Chondrocyte (in vitro differentiated cells): ENCODE measurements at places on chromosomes 7 and 10.
A peak's percentile ranks its signal among the peaks of the same experiment; 100 is the strongest.

GRCh38 chr7:110148054-110148453, 942.9 kb upstream of the LRRN3 start:
- no peaks in the 10 kb centered on the region for H3K27me3 ChIP-seq
- H3K4me1 ChIP-seq, result no peaks in the 10 kb centered on the region
- H3K4me3 ChIP-seq, result no peak overlapping the region
- DNase-seq, result peak; percentile 50
- H3K27ac ChIP-seq, result no peak overlapping the region

DNA sequence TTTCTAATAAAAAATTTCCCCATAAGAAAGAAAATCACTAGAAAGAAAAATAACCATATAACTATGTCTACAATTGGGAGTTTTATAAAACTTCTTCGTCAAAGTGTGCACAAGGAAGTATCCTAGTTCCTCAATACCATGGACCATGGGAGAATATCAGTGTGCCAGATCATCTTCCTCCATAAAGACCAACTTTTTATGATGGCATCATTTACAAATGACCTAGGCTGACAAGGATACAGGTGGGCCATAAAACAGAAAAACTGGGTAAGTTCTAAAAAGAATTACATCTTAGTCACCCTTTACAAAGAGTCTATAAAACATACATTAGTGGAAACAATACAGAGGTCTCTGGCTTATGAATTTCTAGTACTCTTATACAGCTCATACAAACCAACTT, 303.2 kb downstream of the DOCK4 start:
- no peak overlapping the region for H3K4me3 ChIP-seq
- no peak overlapping the region for H3K27ac ChIP-seq
- H3K36me3 ChIP-seq, result peaks cover 22% of the 10 kb centered on the region
- H3K27me3 ChIP-seq, result no peaks in the 10 kb centered on the region
- H3K4me1 ChIP-seq, result no peaks in the 10 kb centered on the region

DNA sequence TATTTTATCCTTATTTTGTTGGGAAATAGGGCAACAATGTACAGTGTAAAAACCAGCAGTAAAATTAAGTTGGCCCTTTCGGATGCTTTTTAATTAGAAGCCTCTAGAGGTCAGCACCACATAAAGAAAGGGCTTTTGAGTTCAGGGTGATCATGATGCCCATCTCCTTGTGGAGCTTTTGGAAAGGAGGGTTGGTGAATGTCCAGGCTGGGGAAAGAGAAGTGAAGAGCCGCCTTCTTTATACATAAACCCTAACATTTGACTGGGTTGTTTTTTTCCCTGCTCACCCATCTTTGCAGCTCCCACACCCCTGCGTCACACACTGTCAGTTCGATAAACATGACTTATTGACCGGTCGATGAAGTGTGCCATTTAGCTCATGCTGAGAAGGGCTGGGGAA, 29.8 kb downstream of the MTURN start:
- no peak overlapping the region for H3K27ac ChIP-seq
- peaks cover 4% of the 10 kb centered on the region for H3K36me3 ChIP-seq
- no peak for DNase-seq

DNA sequence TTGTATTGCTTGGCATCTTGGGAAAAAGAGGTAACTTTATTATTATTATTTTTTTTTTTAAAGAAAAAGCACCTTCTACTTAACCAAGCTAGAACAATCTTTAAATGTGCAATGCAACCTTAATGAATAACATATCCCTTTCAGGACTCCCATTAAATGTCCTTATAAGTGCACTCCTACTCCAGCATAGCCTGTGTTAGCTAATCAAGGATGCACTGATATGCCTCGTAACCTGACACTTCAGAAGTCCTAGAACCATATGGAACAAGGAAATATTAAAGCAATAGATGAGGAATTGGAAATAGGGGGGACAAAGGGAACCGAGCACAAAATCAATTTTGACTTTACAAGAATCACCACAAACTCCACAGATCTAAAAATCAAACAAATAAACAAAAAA, 522.4 kb downstream of the PARD3 start:
- DNase-seq, result no peak
- H3K27ac ChIP-seq, result no peak overlapping the region
- peaks cover 51% of the 10 kb centered on the region for H3K4me1 ChIP-seq
- H3K4me3 ChIP-seq, result no peak overlapping the region
- H3K27me3 ChIP-seq, result no peaks in the 10 kb centered on the region

- DNase-seq, result no peak
- no peak overlapping the region for H3K4me3 ChIP-seq
- H3K4me1 ChIP-seq, result peaks cover 27% of the 10 kb centered on the region
These were observed 5.3 kb upstream of the C1GALT1 start for GRCh38 chr7:7177044-7177517.

DNA sequence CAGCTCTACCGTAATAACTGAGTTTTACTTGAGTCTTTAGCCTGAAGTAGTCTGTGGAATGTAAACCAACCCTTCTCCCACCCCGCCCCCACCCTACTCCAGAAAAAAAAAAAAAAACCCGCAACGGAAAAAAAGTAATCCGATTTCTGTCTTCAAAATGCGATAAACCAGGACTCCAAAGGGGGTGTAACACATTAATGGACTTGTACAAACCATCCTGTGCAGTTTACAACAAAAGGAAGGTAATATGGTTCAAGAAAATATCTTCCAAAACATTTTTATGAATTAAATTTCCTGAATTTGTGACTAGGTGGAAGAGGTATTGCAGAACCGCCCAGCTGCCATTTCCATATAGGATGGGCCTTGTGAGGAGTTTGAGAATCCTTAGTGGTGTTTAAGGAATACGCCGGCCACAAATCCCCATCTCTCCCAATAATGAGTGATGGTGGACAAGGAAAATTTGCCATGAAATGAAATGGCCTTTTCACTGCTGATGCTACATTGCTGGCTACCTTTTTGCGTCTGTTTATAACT, 10.6 kb downstream of the SKIDA1 start:
- H3K36me3 ChIP-seq, result no peaks in the 10 kb centered on the region
- peak overlapping the region; percentile 81 for H3K4me3 ChIP-seq
- no peaks in the 10 kb centered on the region for H3K27me3 ChIP-seq
- peaks cover 77% of the 10 kb centered on the region for H3K4me1 ChIP-seq
- no peak for DNase-seq
- peak overlapping the region; percentile 95 for H3K27ac ChIP-seq

DNA sequence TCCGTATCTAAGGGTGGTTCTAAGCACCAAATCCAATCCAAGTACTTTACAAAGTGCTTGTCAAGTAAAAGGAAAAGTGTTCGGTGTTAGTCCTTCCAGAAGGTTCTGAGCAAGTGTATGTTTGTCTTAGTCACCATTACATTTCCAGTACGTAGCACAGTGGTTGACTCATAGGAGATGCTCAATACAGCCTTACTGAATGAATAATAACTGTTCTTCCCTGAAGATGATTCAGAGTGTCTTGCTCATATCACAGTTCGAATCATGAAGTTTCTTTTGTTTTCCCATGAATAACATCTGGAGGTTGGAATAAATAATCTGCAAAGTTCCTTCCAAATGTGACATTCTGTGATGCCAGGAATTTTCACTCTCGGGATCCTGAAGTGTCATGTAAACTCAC, 53.4 kb downstream of the WNT2 start:
- DNase-seq, result no peak
- no peaks in the 10 kb centered on the region for H3K36me3 ChIP-seq
- H3K27me3 ChIP-seq, result peaks cover 3% of the 10 kb centered on the region
- peaks cover 24% of the 10 kb centered on the region for H3K4me1 ChIP-seq
- H3K4me3 ChIP-seq, result no peak overlapping the region
- peak overlapping the region; percentile 54 for H3K27ac ChIP-seq

DNA sequence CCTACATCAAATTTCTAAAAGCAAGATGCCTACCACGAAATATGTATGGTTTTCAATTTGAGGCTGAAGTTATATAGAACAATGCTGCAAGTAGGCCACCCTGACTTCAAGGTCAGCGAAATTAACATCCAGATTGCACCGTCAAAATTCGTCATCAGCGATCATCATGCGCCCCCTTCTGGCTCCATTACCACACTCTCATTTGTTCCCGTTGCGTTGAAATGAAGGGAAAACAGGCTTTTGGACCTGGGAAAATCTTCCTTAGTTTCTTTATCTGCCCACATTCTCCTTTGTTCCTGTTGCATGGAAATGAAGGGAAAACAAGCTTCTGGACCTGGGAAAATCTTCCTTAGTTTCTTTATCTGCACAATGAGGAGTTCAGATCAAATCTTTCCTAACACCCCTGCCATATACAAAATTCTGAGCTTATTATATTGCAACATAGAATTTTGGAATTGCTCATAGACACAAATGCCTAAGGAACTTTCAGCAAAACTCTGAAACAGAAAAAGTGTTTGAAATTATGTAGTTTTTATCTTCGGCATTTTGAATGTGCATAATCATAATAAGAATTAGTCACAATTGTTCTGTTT, 98.2 kb upstream of the PRKCQ start:
- no peak overlapping the region for H3K4me3 ChIP-seq
- H3K27ac ChIP-seq, result no peak overlapping the region
- peaks cover 4% of the 10 kb centered on the region for H3K4me1 ChIP-seq
- H3K27me3 ChIP-seq, result peaks cover 45% of the 10 kb centered on the region
- no peaks in the 10 kb centered on the region for H3K36me3 ChIP-seq

DNA sequence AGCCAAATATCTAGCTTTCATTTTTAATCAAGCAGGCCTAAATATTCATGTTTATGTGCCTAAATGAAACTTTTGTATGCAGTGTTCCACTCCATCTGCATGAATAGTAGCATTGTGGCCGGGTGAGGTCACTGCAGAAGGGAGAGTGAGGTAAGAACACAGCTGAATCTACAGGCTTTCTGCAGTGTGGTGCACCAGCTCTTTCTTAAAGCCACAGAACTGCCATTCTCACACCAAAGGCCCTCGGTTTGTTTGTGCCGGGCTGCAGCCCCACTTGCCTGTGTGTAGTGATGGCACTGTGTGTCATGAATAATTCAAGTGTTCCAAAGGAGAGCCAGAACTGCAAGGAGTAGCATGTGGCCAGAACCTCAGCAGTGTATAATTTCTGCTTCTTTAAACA, 204.1 kb downstream of the TRIL start:
- H3K4me3 ChIP-seq, result no peak overlapping the region
- no peak overlapping the region for H3K27ac ChIP-seq
- no peaks in the 10 kb centered on the region for H3K36me3 ChIP-seq

- H3K4me3 ChIP-seq, result no peak overlapping the region
- DNase-seq, result no peak
- peaks cover 29% of the 10 kb centered on the region for H3K4me1 ChIP-seq
- H3K27me3 ChIP-seq, result peaks cover 7% of the 10 kb centered on the region
These were observed 27.5 kb downstream of the PVRIG start for GRCh38 chr7:100247152-100247757.

DNA sequence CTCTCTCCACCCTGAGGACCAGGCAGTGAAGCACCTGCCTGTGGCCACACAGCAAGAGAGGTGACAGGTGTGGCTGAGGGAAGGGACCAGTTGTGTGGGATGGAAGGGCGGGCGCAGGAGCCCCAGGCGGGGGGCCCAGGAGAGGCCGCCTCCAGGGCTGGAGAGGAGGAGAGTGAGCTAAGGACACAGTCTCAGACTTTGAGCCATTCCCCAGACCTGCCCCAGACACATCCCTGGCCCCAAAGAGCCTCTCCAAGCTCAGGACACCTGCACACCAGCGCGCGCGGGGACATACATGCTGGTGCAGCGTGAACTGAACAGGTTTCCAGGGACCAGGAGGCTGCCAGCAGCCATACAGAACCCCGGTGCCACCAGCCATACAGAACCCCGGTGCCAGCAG, 237.3 kb downstream of the MAD1L1 start:
- no peaks in the 10 kb centered on the region for H3K27me3 ChIP-seq
- no peak overlapping the region for H3K4me3 ChIP-seq
- no peak overlapping the region for H3K27ac ChIP-seq
- no peak for DNase-seq
- no peaks in the 10 kb centered on the region for H3K4me1 ChIP-seq

GRCh38 chr7:34025600-34025999, 120.3 kb downstream of the BMPER start:
- H3K36me3 ChIP-seq, result no peaks in the 10 kb centered on the region
- peaks cover 8% of the 10 kb centered on the region for H3K4me1 ChIP-seq
- H3K27me3 ChIP-seq, result no peaks in the 10 kb centered on the region
- no peak for DNase-seq

GRCh38 chr7:935874-936385, 18.6 kb downstream of the ADAP1 start:
- H3K4me1 ChIP-seq, result peaks cover 5% of the 10 kb centered on the region
- no peak overlapping the region for H3K27ac ChIP-seq
- H3K27me3 ChIP-seq, result peaks cover 3% of the 10 kb centered on the region
- no peak overlapping the region for H3K4me3 ChIP-seq
- H3K36me3 ChIP-seq, result peaks cover under 1% of the 10 kb centered on the region

GRCh38 chr7:91299952-91300775, 35.9 kb downstream of the FZD1 start:
- no peak overlapping the region for H3K4me3 ChIP-seq
- no peaks in the 10 kb centered on the region for H3K36me3 ChIP-seq
- DNase-seq, result no peak
- peaks cover under 1% of the 10 kb centered on the region for H3K4me1 ChIP-seq

GRCh38 chr7:159070431-159071148, 74.1 kb downstream of the VIPR2 start:
- peaks cover 15% of the 10 kb centered on the region for H3K27me3 ChIP-seq
- H3K4me3 ChIP-seq, result no peak overlapping the region
- peaks cover 15% of the 10 kb centered on the region for H3K4me1 ChIP-seq
- H3K36me3 ChIP-seq, result no peaks in the 10 kb centered on the region
- peak overlapping the region; percentile 64 for H3K27ac ChIP-seq

- no peak for DNase-seq
- peak overlapping the region; percentile 18 for H3K27ac ChIP-seq
- peaks cover 27% of the 10 kb centered on the region for H3K4me1 ChIP-seq
- H3K27me3 ChIP-seq, result no peaks in the 10 kb centered on the region
- no peak overlapping the region for H3K4me3 ChIP-seq
These were observed 36.3 kb downstream of the RBM20 start for GRCh38 chr10:110680273-110681020.

- peaks cover 61% of the 10 kb centered on the region for H3K36me3 ChIP-seq
- H3K27me3 ChIP-seq, result no peaks in the 10 kb centered on the region
- peaks cover 86% of the 10 kb centered on the region for H3K4me1 ChIP-seq
- no peak for DNase-seq
- no peak overlapping the region for H3K4me3 ChIP-seq
These were observed 35.0 kb upstream of the DGKI start for GRCh38 chr7:137881607-137882260.
